ENCODE measurements at places on chromosomes 4 and X. TPM values are rescaled to one million over a fixed set of nuclear protein-coding genes. Genes with fewer than 3 reads are reported as not detected.
A peak's percentile ranks its signal among the peaks of the same experiment; 100 is the strongest.

GRCh38 chrX:111914398-111915090 lies 38.6 kb downstream of the TRPC5OS start:
- no peak for DNase-seq

DNA sequence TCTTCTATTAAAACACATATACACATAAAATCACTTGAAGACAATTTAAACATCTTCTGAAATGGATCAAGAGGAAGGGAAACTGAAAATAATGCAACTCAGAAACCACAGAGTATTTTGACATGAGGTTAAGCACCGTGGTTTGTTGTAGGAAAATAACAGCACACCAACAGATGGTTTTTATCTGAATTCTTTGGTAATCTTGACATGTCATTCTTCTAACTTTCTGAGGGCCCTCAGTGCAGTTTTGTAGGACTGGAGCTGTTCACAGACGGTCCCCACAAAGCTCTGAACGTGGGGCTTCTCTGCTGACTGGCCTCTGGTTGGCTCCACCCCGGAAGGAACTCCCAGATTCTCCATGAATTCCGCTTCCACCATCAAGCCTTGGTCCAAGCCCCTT lies 16.0 kb upstream of the TLR8 start:
- DNase-seq: no peak

DNA sequence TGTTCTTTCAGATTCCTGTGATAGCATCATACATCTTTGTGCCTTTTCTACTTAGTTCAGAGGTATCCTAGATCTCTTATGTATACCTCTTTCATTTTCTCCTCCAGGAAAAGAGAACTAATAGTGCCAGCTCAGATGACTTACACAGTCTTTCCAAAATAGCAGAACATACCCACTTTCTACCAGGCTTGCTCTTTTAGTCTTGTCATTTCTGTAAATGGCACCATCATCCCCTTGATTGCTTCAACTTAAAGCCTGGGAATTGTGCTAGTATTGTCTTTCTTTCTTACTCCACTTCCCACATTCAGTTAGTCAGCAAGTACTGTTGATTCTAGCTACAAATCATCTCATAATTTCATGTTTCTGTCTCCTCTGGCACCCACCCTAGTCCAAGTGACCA lies 5.1 kb downstream of the APEX2 start:
- no peak for DNase-seq

GRCh38 chr4:80362578-80363181 lies 27.1 kb downstream of the CFAP299 start:
- no peak for DNase-seq

- peak; percentile 23 for DNase-seq
Measured at GRCh38 chr4:112031712-112032328, 113.4 kb upstream of the FAM241A start.

- DNase-seq: no peak
Measured at GRCh38 chr4:151420250-151420807, 11.4 kb downstream of the FHIP1A start.

GRCh38 chr4:1998296-1998695 lies 10.5 kb downstream of the NELFA start:
- no peak for DNase-seq

DNA sequence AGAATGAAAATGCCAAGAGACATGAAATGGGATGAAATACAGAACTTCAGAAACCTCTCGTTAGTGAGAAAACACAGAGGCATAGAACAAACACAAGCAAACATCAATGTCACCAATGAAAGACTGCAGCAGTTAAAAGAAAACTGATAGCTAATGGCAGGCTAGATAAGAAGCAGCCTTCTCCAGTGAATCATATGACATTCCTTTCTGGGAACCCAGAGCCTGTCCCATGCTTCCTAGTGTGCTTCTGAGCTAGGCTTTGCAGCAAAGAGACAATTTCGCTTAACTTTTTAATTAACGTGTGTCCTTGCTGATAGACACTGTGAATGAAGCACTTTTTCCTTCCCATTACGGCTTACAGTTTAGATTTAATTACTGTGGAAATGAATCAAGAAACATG lies 444.6 kb downstream of the IL15 start:
- DNase-seq: no peak

- DNase-seq: no peak
Measured at GRCh38 chr4:153787575-153787974, 1.3 kb downstream of the SFRP2 start.

GRCh38 chr4:169909479-169909878 lies 116.7 kb downstream of the MFAP3L start:
- no peak for DNase-seq

GRCh38 chr4:189285377-189285776 lies 655.3 kb upstream of the FRG1 start:
- DNase-seq: no peak

DNA sequence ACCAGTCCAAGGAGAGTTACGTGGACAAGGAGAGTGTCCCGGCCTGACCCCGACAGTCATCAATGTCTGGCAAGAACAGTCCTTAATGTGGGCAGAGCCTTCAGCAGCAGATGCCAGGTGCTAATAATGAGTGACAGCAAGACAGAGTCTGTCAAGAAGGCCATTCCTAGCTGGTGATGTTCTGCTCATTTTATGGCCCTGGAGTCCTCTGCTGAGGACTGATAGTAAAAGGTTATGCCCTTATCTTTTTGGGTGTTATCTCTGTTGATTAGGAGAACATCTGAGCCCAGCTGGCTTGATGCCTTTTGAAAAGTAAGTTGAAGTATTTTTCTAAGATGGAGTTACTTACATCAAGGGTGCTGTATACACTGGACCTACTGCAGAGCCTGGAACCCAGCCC lies 67.3 kb downstream of the SLC34A2 start:
- no peak for DNase-seq

DNA sequence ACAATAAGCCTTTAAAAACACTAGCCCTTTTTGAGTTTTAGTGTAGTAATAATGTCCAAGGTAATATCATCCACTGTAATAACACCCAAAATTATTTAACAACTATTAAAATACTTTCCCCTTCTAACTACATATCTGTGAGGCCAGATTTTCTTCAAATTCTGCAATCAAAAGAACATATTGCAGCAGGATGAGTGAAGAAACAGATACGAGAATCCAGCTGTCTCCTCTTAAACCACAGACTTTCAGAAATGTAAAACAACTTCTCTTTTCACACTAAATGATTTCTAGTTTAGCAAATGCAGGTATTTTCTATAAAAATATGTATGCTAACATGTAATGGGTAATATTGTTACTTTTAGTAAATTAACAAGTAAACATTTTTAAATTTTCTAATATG lies 148.9 kb downstream of the PRDM5 start:
- DNase-seq: no peak

DNA sequence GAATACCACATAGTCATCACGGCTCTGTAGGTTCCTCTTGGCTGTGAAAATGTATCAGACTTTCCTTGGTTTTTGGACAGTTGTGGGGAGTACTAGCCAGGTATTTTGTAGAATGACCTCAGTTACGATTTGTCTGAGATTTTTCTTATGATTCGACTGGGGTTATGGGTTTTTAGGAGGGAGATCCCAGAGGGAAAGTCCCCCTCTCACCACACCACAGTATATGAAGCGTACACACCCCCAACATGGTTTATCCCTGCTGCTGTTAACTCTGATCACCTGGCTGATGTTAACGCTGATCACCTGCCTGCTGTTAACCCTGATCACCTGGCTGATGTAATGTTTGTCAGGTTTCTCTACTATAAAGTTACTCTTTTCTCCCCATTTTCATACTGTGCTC lies 72.6 kb downstream of the ANAPC4 start:
- DNase-seq: no peak

DNA sequence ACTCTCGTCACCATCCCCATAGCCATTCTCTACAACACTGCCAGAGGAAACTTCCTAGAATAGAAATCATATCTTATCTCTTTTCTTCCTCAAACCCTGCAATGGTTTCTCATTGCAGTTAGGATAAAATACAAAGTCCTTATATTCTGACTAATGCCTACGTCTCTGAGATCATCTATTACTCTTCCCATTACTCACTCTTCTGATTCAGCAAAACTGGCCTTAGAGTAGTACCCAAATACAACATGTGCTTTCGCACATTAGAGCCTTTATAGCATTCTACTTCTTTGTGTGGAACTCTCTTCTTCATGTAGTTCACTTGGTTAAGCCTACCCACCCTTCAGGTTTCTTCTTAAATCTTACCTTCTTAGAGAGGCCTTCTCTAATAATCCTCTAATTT lies 28.0 kb downstream of the LHFPL1 start:
- no peak for DNase-seq

- DNase-seq: no peak
Measured at GRCh38 chr4:38684951-38685844, 21.2 kb downstream of the KLF3 start.

GRCh38 chrX:10949541-10949940 lies 161.6 kb upstream of the HCCS start:
- DNase-seq: no peak

GRCh38 chr4:26866781-26867180 lies 6.1 kb downstream of the STIM2 start:
- no peak for DNase-seq

GRCh38 chr4:45663628-45664081 lies 460.2 kb downstream of the GABRG1 start:
- no peak for DNase-seq

GRCh38 chr4:183838987-183839712 lies 66.0 kb upstream of the STOX2 start:
- no peak for DNase-seq

GRCh38 chr4:40261231-40262076 lies 64.6 kb downstream of the RHOH start:
- DNase-seq: no peak

GRCh38 chrX:15474028-15474427 lies 19.1 kb downstream of the PIR start:
- DNase-seq: no peak

GRCh38 chr4:87718217-87718835 lies 68.2 kb downstream of the DMP1 start:
- no peak for DNase-seq

DNA sequence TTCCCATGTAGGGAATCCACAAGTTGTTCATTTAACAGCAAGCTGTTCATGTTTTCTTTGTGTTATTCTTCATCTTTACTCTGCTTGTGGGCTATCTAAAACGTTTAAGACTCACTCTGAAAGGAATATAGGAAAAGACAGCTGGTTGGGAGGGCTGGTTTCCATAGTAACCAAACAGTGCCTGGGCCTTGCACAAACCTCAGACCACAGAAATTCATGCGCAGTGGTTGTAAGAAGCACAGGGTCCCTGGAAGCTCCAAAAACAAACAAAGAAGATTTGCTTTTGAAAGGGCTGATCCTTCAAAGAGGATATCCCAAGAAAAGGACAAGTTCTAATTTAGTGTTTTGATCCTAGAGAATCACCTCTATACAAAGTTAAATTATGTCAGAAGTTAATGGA lies 7.8 kb downstream of the SERTM2 start:
- no peak for DNase-seq

DNA sequence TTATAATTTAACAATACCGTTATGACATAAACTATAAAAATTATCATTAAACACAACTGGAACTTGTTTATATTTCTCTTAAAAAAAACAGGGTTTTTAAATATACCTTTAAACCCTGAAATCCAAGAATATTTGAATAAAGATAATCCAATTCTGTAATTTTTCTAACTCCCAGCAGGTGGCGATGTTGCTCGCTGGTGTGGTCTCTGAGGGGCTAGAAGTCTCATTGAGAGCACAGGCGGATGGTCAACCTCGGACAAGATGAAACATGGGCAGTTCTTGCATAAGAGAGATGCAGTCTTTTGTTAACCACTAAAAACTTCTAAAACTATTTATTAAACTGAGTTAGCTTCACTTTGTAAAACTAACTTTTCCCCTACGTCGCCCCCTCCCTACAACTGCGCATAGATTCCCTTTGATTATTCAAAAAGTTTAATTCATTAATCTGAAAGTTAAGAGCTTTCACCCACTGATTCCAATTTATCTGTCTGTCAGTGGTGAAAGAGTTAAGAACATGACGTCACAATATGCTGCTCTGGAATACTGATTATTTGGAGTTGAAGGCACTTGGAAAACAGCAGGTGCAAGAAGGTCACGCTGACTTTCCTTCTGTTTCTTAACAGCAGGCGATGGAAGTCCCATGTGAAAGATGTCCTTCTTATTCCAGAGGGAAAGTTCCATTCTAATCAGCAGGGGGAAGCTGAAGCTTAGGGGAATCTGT lies 29.5 kb downstream of the DMP1 start:
- peak; percentile 73 for DNase-seq

DNA sequence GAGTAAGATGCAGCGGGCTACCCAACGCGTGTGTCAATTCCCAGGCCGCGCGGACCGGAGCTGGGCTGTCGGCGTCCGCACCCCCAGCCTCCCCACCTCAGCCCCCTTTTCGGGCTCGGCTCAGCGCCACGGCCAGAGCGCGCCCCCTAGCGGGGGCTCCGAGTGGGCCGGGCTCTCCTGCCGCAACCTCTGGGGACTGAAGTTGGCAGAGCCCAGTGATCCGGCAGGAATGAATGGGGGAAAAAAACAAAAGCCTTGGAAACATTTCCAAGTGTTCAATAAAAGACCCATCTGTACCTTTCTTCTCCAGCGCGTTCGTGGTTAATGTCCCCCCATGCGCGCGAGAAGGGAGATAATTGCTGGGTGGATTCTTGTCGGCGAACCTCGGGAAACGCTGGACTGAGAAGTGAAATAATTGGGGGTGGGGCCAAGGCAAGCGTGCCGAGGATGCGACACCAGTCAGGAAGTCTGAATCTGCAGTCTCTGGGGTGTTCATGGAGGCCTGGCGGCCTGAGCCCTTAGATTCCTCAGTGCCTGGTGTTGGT lies 5.2 kb upstream of the ARX start:
- no peak for DNase-seq

The TRIM75 gene
- not detected for total RNA-seq

The RRH gene
- total RNA-seq: not detected

The ZNF157 gene
- total RNA-seq: 2.4 TPM

The CRLF2 gene
- not detected for total RNA-seq

The GC gene
- 0.46 TPM for total RNA-seq

The CSAG2 gene
- total RNA-seq: not detected

The H2BW2 gene
- total RNA-seq: not detected

The ZFX gene
- 211 TPM for total RNA-seq

The CENPI gene
- total RNA-seq: 5.6 TPM

The TLL1 gene
- 9.7 TPM for total RNA-seq

The SSX1 gene
- not detected for total RNA-seq

The KLB gene
- total RNA-seq: not detected

The CXCL10 gene
- 0.52 TPM for total RNA-seq

The ADH7 gene
- not detected for total RNA-seq

The GYPE gene
- not detected for total RNA-seq

The DMRTC1B gene
- total RNA-seq: not detected

The ADH1A gene
- total RNA-seq: 0.88 TPM

The ENPP6 gene
- total RNA-seq: not detected

The ART3 gene
- not detected for total RNA-seq

The USP26 gene
- total RNA-seq: not detected

The MEPE gene
- not detected for total RNA-seq

The UGT2A1 gene
- total RNA-seq: not detected
